ENCODE measurements at places on chromosomes 6 and 20.

DNA sequence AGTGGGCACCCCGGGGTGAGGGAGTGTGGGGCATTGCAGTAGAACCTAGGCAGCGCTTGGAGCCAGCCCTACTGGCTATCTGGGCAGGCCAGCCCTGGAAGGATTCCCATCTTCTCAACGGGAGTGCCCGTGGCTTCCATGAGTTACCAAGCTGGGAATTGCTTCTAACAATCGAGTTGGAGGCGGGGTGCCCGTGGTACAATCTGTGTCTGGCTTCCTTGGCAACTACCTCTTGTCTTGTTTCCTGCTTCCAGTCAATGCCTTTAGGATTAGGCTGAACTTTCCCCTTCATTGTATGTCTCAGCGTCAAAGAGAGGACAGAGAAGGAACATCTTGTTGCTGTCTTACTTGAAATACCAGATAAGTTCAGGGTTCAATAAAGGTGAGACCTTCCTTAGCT is 33.3 kb downstream of the PPP1R14C start:
- no peak for DNase-seq

GRCh38 chr6:105545228-105545920 is 142.5 kb upstream of the PREP start:
- DNase-seq = peak; percentile 60

- DNase-seq = no peak
These were observed 45.3 kb upstream of the HDDC2 start for GRCh38 chr6:125346926-125347563.

- peak; percentile 71 for DNase-seq
These were observed 312.9 kb downstream of the GJA1 start for GRCh38 chr6:121748376-121748775.

DNA sequence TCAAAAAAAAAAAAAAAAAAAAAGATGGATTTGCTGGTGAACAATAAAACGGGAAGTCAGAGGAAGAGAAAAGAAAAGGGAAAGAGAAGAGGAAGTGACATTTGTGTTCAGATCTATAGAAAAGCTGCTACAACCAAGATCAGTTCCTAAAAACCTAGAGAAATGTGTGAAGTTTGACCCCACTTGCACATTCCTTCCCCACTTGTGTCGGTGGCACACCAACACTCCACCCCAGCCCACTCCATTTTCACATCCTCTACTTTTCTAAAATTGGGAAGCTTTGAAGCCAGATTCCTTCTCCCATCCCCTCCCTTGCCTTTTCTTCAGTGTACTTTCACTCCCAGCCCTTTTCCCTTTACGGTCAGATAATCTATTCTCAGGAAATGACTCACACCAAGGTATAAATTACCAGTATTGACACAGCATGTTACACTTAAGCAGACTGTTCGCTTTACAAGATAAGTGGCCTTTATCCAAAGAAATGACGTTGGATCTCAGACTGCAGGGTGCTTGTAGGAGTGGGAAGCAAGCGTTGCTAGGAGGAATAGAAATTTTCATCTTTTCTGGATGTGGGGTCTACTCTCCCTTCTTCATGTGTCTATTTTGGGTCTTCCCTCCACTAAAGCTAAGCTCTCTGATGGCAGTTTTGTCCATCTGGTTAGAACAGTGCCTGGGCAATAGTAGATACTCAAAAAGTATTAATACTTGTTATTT is 92.5 kb upstream of the ADGRF1 start:
- peak; percentile 97 for DNase-seq

- DNase-seq = no peak
These were observed 115.8 kb upstream of the MAP7 start for GRCh38 chr6:136666041-136666440.

DNA sequence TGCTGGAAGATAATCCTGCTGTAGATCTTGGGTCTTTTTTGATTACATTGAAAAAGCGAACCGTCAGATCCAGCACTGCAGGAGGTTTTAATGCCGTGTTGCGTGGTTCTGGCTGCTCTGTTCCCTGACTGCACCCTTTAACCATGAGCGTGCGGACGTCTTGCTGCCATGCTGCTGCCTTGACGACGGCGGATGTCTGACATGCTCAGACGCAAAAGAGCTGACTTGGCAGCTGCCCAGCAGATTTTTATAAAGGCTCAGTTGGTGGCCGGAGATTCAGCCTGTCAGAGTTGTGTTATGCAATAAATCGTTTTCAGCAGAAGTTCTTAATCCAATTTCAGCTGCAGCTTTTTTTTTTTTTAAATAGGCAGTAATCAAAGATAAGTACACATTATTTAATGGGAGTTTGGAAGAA is 119.4 kb downstream of the JARID2 start:
- DNase-seq = peak; percentile 89

GRCh38 chr6:33696548-33697518 is 14.7 kb downstream of the UQCC2 start:
- peak; percentile 63 for DNase-seq

- DNase-seq = no peak
These were observed 46.2 kb downstream of the MAN1A1 start for GRCh38 chr6:119303164-119303887.

GRCh38 chr6:56243518-56244070 is 3.8 kb downstream of the COL21A1 start:
- no peak for DNase-seq

- DNase-seq = peak; percentile 8
These were observed 176.5 kb upstream of the GJE1 start for GRCh38 chr6:141956046-141956761.

- DNase-seq = no peak
These were observed 29.4 kb downstream of the SIM1 start for GRCh38 chr6:100435299-100435698.

- DNase-seq = peak; percentile 62
These were observed 455.3 kb downstream of the HACE1 start for GRCh38 chr6:104404377-104404776.

GRCh38 chr6:99822741-99823512 is 171.1 kb downstream of the MCHR2 start:
- peak; percentile 74 for DNase-seq

DNA sequence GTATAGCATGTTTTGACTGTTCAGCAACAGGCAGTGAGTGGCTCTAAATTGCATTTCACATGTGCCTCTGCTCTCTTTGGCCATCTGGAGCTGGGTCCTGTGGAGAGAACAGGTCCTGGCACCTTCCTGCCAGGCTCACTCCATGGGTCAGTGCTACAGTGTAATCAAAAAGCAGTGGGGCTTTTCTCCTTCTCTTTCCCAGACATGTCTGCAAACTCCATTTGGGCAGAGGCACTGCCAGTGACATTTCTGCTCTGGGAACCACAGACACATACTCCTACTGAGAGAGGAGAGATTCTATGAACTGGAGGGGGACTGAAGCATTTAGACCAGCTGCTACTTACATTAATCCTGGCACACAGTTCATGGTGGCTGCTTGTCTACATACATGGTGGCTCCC is 68.3 kb upstream of the TRAF3IP2 start:
- DNase-seq = no peak

- DNase-seq = peak; percentile 90
These were observed 28.1 kb upstream of the AKAP7 start for GRCh38 chr6:131107151-131107550.

DNA sequence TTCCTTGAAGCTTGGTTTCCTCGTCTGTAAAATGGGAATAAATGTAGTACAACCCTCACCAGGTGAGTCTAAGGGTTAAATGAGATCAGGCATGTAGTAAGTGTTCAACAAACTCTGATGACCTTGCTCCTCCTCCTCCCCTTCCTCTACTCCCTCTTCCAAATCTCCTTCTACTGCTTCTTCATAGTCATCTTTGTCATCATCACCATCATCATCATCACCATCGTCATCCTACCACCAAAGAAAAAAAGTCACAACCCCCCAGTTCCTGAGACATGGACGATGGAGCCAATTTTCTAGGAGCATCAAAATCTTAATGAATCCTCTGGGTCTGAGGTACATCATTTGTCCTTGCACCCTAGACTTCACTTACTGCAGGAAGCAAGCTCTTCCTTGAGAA is 240.0 kb downstream of the ANKRD60 start:
- DNase-seq = no peak

GRCh38 chr20:1931830-1932229 is 36.6 kb downstream of the SIRPA start:
- DNase-seq = no peak

DNA sequence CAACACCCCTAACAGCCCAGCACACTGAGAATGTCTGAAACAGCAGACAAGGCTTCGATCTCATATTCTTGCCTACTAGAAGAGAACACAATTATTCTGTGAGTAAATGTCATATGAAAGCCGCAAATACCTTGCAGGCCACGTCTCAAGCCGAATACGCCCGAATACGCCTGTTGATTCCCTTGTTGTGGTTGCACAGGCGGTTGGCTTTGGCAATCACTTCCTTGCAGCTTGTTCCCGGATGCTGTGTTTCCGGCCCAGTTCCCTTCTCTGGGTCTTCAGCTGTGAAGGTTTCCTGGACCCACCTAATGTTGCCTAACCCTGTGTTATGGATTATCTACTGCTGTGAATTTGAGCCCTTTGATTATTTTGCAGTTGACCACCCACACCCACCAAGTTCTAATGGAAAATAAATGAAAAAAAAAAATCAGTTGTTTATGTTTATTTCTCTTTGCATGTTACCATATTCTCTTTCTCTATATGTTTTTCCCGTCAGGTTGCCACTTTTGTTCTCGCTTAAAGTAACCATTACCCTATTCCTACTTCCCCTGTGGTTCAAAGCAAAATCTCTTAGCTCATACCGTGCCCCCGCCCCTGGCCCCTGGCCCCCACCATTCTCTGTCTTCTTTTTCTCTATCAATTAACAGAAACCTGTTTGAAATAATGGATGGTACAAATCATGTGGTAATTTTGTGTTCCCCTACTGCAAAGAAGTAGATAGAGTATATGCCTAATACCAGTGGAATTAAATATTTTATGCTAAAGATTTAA is 172.4 kb downstream of the ADGB start:
- no peak for DNase-seq

DNA sequence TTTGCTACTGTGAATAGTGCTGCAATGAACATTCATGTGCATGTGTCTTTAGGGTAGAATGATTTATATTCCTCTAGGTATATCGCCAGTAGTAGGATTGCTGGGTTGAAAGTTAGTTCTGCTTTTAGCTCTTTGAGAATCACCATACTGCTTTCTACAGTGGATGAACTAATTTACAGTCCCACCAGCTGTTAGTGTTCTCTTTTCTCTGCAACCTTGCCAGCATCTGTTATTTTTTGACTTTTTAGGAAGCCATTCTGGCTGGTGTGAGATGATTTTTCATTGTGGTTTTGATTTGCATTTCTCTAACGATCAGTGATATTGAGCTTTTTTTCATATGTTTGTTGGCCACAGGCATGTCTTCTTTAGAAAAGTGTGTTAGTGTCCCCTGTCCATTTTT is 40.0 kb downstream of the PLG start:
- no peak for DNase-seq

- DNase-seq = no peak
These were observed 93.4 kb downstream of the SLC22A23 start for GRCh38 chr6:3363296-3364025.

DNA sequence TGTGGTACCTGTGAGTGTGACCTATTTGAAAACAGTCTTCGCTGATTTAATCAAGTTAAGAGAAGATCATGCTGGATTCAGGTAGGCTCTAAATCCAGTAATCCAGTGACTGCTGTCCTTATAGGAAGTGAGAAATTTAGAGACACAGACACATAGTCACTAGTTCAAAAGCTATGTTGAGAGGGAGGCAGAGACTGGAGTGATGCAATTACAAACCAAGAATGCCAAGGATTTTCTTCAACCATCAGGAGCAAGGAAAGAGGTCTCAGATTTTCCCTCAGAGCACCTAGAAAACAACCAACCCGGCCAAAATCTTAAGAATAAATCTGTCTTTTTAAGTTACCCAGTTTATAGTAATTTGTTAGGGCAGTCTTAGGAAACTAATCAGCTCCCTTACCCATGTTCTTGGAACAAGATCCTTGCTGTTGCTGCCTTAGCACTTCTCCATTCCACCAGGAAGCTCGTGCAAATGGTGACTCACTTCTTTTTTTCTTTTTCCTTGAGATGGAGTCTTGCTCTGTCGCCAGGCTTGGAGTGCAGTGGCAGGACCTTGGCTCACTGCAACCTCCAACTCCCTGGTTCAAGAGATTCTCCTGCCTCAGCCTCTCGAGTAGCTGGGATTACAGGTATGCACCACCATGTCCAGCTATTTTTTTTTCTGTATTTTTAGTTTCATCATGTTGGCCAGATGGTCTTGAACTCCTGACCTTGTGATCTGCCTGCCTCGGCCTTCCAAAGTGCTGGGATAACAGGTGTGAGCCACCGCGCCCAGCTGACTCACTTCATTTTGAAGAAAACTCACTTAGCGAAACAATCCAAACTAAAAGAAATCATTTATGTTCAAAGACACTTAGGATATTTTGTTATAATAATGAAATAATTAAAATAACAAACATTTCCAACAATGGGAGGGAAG is 34.4 kb upstream of the ZNF184 start:
- DNase-seq = no peak

DNA sequence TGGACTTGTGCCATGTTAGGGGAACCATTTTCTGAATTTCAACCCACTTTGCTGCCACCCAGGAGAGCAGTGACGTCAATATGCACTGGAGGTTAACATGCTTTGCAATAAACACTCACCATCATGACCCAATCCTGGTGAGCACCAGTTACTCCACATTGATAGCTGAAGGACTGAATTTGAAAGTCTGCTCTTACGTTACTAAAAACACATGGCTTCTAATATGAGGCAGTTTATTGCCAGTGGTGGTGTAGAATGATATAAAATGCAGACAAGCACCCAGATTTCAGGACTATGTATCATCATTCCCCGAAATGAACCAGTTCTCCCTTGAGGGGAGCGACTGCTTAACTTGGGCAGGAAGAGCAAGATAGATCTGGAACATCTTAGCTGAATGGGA is 23.8 kb downstream of the RFPL4B start:
- DNase-seq = no peak

DNA sequence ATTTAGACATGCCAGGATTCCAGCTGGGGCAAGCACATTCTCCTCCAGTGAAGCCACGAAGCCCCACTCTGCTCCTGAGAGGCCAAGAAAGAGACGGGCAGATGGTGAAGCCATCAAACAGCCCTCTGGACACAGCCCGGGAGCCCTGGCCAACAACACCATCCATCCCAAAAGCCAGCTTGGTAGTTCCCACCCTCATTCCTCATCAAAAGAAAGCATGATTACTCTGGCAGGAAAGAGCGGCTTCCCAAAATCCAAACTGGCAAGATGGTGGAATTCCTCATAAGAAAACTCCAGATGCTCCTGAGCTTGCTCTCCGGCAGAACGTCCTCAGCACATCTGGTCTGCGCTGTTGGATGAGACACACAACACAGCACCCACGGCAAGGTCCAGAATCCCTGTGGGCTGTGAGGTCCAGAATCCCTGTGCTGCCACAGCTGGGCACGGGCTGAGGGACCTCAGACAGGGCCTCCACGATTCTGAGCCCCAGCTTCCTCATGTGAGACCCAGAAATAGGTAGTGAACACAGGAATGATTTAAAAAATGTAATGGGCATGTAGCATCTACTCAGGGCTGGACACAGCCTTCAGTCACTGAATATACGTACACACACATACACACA is 52.6 kb downstream of the THBS2 start:
- no peak for DNase-seq

DNA sequence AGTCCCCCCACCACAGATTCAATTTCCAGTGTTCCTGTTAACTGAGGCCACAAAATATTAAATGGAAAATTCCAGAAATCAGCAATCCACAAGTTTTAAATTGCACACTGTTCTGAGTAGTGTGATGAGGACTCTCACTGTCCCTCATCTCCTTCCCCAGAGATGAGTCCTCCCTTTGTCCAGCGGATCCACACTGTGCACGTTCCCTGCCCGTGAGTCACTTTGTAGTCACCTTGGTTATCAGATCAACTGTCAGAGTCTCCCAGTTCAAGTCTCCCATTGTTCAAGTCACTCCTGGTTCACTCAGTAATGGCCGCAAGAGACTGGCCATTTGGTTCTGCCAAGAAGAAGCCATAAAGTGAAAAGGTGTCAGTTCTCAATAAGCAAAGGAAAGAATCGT is 168.6 kb upstream of the AFDN start:
- no peak for DNase-seq
